ENCODE measurements at places on chromosomes 5 and 9.
A peak's percentile ranks its signal among the peaks of the same experiment; 100 is the strongest.

- no peak for DNase-seq
Observed at GRCh38 chr9:134837529-134837928, 43.1 kb upstream of the FCN2 start.

DNA sequence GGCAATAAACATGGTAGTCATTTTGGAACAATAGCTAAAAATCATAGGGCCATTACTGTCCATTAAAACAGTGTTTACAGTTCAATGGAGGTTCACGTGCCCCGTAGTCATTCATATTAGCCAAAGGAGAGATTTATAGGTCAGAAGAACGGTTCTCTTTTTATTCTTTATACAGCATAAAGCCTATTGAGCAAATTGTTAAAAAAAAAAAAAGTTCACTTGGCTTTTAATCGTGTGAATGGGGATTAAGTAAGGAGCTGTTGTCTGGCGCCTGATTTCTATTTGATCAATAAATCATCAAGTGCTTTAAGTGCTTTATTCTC lies 69.1 kb upstream of the TBCA start:
- no peak for DNase-seq

GRCh38 chr9:114482593-114482992 lies 22.7 kb downstream of the WHRN start:
- DNase-seq = no peak

DNA sequence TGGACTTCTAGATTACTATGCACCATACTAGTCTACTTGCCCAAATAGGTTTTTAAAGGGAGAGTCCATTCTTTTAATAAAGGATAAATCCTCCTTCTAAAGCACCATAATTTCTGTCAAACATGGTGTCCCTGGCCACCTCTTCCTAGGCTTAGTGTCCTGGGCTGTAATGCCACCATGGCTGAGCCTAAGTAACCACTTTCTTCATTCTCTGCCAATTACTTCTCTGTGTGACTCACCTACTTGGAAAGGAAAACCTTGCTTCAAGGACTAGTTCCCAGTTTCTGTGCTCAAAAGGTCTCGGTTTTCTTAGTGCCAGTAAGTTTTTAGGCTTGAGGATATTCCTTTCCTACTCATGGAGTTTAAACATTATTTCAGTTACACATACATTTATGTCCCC lies 273.4 kb downstream of the DENND1A start:
- peak; percentile 22 for DNase-seq

DNA sequence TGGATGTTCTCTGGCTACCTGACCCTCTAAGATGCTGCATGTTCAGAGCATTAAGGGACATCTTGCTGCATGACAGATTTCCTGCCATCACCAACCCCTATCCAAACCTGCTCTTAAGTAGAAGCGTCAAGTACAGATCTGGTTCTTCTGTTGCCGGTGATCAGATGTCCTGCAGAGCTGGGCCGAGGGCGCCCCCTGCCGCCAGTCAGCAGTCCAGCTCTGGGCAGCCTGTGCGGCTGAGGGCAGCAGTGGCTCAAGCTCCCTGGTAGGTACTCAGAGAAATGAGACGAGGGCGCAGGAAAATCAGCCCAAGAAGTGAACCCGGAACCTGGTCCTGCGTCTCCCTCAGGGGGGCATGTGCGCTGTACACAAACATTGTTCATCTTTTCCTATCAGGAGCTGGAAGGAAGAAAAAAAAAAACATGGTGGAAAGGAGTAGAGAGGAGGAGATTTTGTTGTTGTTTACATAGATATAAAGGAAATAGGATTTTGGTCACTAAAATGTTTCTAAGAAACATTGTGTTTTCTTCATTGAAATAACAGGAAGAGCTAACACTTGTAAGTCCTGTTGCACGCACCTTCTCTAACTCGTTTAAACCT lies 95.8 kb downstream of the CFAP90 start:
- peak; percentile 43 for DNase-seq

GRCh38 chr5:95803271-95804148 lies 19.0 kb downstream of the GLRX start:
- no peak for DNase-seq

DNA sequence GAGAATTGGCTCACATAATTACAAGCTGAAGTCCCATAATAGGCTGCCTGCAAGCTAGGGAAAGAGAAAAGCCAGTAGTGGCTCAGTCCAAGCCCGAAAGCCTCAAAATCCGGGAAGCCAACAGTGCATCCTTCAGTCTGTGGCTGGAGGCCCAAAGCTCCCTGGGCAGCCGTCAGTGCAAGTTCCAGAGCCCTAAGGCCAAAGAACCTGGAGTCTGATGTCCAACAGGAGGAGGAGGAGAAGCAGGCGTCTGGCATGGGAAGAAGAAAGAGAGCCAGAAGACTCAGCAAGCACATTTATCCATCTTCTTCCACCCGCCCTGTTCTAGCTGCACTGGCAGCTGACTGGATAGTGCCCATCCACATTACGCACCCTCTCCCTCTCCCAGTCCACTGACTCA lies 213.4 kb downstream of the GAS1 start:
- no peak for DNase-seq

DNA sequence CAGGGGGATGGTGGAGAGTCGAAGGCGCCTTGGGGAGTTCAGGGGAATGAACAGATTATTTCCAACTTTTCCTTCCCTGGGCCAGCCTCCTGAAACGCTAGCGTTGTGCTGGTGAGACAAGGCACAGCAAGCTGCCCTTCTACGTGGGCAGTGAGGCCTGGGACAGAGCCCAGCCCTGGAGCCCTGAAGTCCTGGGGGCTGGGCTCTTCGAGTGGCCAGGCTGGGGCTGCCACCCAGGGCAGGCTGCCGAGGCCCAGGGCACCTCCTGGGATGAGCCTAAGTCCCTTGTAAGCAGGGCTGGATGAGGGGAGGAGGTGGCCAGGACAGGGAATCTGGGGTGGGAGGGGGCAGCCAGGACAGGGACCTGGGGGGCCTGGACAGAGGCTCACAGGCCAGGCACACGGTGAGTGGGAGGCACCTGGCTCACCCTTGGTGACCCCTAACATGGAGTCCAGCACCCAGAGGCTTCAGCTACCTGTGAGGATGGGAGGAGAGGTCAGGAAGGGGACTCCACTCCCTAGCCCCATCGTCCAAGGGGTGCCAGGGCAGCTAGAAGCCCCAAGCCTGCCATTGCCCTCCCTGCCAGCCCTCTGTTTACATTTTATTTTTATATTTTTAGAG lies 1.3 kb upstream of the LCN12 start:
- no peak for DNase-seq
